ENCODE measurements at places on chromosomes 16 and 17.

GRCh38 chr17:69239611-69240600, 11.3 kb upstream of the ABCA10 start:
- no peak for DNase-seq

DNA sequence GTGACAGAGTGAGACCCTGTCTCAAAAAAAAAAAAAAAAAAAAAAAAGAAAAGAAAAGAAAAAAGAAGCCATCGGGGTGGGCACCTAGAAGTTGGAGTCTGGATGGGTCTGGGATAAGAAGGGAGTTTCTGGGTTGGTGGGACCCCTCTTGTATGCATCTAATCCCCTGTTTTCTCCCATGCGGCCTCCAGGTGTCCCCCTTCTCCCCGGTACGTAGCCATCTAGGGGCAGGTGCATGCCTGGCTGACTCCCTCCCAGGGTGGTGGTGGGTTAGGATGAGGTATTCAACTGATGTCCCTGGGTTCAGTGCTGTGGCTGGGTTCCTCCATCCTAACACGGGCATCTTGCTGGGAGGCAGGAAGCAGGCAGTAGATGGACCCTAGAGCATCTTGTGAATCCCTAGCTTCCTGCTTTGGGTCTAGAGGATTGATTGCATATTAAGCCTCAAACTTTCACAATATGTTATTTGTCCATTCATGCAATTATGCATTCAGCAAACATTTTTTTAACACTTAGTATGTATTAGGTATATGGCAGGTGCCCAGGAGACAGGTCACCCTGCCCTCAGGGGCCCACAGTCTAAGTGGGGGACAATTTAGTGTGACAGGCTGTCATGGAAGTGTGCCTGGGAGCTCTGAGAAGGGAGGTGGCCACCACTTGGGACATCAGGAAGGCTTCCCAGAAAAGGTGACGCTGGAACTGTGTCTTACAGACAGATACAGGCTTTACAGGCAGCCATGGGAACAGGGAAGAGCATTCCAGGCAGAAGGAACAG, 13.1 kb downstream of the FMNL1 start:
- peak; percentile 88 for DNase-seq

DNA sequence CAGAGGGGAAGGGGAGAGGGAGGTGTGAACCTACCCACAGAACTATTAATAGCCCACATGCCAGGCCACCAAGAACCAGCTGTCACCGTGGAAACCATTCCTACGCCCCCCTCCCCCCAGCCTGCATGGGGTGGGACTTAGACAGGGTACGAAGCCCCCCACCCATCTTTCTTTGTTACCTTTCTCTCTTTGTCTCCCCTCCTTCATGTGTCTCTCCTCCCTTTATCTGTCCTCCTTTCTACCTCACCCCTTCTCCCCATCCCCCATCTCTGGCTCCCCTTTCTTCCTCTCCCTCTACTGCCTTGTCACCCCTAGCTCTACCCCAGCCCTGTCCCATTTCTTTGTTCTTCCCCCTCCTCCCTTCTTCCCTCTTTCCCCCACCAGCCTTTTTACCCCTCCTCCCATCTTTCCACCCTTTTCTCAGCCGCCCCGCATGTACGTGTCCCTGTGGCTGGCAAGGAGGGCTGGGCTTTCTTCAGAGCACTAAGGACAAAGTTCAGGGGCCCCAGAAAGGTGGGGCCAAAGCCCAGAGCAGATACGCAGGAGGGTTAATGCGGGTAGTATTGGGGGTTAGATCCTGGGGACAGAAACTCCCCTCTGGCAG, 8.0 kb downstream of the THRA start:
- DNase-seq = no peak

DNA sequence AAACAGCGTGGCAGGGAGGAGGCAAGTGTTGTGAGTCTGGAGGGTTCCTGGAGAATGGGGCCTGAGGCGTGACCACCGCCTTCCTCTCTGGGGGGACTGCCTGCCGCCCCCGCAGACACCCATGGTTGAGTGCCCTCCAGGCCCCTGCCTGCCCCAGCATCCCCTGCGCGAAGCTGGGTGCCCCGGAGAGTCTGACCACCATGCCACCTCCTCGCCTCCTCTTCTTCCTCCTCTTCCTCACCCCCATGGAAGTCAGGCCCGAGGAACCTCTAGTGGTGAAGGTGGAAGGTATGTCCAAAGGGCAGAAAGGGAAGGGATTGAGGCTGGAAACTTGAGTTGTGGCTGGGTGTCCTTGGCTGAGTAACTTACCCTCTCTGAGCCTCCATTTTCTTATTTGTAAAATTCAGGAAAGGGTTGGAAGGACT, at the start of gene CD19:
TSS of gene CD19 (plus strand) at position 171 of the 425 bp plus-strand sequence. CDS start at position 201, 30 bp downstream.
- no peak for DNase-seq

DNA sequence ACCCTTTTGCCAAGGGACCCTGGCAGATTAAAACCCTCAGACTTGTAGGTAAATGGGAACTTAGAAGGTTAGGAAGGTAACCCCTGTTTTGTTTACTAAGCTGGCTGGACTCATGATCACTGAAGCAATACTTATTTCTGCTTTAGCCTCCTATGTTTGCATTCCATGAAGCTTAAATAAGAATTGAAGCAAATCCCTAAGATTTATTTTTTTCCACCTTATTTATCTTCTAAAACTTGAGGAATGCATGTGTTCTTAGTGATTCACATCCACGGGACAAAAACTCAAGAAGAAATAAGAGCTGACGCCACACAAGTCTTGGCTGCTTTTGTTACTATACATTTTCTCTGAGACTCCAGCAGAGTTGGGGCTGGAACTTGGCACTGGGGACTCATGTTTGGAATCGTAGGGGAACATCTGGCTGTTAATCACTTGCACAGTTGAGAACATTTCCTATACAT, 35.5 kb downstream of the CLUAP1 start:
- no peak for DNase-seq

DNA sequence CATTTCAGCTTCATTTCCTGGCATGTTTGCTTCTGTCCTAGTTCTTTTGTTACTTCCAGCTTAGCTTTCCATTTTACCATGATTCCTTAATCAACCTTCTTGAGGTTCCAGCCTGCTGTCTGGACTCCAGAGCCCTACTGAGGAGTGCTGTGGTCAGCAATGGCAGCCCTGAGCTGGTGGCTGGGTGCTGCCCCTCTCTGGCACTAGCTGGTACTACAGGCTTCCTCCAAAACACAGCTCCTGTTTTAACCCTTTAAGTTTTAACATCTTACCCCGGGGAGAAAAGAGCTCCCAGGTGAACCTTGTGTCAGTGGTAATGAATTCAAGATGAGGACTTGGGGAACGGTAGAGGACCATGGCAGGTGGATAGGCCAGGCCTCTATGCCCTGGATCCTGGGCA, 395.5 kb downstream of the TMEM114 start:
- DNase-seq = no peak

DNA sequence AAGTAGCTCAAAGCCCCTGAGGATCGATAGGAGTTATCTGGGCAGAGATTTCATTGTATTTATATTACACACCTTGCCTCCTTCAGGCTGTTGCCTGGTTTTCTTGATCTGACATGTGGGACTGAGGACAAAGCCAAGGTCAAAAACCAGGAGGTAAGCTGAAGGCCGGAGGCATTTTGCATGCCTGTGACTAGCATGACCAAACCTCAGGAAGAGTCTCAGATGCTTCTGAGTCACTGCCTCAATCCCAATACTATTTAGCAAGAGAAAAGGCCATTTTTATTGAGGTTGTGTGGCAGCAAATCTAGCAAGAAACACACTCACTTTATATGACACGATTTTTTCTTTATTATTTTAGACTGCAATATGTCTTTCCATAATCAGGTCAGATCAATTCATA, 968.1 kb downstream of the CDH11 start:
- DNase-seq = no peak

DNA sequence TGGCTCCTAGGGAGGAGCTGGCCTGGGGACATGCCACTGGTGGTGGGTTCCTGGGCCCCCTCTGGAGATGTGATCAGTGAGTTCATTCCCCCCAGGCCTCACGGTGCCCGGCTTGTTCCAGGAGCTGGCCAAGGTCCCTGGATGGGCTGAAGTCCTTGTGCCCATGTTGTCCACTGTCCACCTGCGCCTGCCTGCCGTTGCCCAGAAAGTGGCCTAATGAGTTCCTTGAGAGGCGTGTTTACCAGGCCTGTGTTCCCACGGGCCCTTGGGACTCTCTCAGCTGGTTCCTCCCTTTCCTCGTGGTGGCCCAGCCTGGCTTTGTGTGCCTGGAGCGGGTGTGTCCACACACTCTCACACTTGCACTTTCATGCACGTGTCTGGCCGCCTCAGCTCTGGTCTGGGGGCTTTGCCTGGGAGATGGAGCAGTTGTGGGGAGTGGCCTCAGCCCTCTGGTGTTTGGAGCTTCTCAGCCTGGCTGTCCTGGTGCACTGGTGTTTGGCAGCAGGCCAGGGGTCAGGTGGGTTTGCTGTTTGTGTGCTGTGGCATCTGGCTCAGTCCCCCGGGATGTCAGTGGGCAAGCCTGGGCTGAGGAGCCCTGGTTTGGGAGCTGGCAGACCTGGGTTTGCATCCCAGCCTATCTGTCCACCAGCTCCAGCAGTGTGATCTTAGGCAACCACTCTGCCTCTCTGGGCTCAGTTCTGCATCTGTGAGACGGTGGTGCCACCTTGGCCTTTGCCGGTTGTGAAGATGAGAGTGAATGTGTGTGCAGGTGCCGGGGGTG, 18.0 kb downstream of the ADCY7 start:
- no peak for DNase-seq

DNA sequence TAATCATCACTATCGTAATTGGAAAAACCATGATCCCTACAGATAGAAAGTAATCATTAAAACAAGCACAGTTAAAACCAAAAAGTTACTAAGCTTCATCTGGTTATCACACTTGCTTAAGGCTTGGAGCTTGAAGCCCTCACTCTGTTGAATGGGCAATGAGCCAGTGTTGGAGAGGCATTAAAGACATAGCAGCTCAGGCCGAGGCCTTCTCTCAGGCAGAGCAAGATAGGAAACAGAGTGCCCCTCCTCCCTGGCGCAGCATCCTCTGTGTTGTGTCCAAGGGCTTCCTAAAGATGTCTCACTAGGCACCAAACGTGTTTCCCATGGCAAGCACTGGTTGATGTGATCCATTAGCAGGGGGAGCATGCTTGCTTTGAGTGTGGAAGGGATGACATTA, 34.9 kb upstream of the LGALS9 start:
- DNase-seq = no peak

DNA sequence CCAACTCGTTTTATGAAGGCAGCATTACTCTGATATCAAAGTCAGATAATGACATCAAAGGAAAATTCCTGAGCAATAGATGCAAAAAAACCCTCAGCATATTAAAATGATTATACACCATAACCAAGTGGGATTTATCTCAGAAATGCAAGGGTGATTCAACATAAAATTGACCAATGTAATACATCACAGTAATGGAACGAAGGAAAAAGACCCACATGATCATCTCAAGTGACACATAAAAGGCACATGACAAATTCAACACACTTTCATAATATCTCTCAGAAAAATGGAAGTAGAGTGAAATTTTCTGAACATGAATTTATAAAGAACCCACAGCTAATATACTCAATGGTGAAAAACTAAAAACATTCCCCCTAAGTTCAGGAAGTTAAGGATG, 118.8 kb downstream of the ITFG1 start:
- DNase-seq = no peak

GRCh38 chr16:80656711-80657150, 115.9 kb downstream of the DYNLRB2 start:
- no peak for DNase-seq

- DNase-seq = no peak
These were observed 22.1 kb downstream of the MPRIP start for GRCh38 chr17:17064322-17064721.

- no peak for DNase-seq
These were observed 271.5 kb downstream of the PHKB start for GRCh38 chr16:47732523-47733111.

GRCh38 chr17:80339118-80339517, 75.8 kb upstream of the ENDOV start:
- no peak for DNase-seq

- DNase-seq = no peak
These were observed 52.7 kb upstream of the TNRC6C start for GRCh38 chr17:77905766-77906165.

DNA sequence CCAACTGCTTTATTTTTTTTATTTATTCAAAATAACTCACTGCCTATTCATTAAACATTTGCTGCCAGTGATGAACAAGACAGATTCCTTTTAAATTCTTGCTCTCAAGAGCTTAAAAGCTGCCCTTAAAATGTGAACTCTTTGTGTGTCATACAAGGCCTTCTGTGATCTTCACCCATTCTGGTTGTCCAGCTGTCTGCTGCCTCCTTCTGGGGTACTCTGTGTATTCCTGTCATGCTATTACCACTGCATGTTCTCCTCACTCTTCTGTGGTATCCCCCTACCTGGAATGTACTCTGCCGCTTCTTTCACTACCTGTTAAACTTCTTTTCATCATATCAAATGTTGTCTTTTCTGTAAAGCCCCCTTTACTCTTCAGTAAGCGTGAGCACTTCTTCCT, 165.8 kb downstream of the CHD9 start:
- no peak for DNase-seq

DNA sequence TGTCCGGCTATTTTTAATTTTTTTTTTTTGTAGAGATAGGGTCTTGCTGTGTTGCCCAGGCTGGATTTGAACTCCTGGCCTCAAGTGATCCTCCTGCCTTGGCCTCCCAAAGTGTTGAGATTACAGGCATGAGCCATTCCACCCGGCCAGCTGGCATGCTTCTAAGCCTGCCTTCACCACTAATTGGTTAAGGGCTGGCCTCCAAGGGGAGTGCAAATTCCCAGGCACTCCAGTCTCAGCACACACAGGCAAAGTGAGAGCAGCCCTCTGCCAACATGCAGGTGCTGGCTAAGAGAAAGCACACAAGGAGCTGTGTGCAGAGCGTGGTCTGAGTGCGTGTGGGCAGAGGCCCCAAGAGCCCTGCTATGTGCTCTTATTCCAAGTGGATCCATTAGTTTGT, 149.8 kb upstream of the HS3ST2 start:
- no peak for DNase-seq

DNA sequence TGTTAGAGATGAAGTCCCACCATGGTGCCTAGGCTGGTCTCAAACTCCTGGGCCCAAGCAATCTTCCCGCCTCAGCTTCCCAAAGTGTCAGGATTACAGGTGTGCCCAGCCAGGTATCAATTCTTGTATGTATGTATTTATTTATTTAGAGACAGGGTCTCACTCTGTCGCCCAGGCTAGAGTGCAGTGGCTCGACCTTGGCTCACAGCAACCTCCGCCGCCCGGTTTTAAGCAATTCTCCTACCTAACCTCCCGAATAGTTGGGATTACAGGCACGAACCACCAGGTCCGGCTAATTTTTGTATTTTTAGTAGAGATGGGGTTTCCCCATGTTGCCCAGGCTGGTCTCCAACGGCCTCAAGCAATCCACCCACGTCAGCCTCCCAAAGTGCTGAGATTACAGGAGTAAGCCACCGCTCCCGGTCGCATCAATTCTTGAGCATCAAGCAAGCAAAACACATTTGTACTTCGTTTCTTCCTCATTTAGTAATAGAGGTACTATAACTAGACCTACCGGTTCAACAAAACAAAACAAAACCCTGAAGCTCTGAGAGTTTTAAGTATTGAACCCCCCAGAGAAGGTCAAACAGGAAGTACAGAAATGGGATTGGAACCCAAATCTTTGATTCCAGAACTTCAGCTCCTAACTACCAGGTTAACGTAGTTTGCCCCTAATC, 1.0 kb upstream of the ZNF500 start:
- no peak for DNase-seq

GRCh38 chr16:71569621-71570020, 7.3 kb downstream of the TAT start:
- no peak for DNase-seq

- no peak for DNase-seq
These were observed 385.2 kb upstream of the ZFHX3 start for GRCh38 chr16:73432850-73433730.

GRCh38 chr17:80236911-80237310, 16.7 kb downstream of the SLC26A11 start:
- no peak for DNase-seq
